ENCODE measurements at places on chromosomes 11 and 22. TPM values are rescaled to one million over a fixed set of nuclear protein-coding genes. Genes with fewer than 3 reads are reported as not detected.
A peak's percentile ranks its signal among the peaks of the same experiment; 100 is the strongest.

DNA sequence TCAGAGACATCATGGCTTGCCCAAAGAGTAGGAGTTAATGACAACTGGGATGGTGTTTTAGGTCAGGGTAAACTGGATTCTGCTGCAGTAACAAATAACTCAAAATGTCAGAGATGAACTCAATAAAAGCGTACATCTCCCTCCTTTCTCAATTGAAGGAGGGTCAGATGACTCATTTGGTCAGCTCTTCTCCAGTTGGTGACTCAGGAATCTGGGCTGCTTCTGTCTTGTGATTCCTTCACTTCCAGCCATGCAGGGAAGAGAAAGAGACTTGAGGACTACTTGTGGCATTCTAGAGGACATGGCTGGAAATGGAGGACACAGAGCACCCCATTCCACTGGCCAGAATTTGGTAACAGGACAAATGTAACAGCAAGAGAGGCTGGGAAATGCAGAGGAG is 3.2 kb upstream of the SYT13 start:
- peak; percentile 52 for ATAC-seq

DNA sequence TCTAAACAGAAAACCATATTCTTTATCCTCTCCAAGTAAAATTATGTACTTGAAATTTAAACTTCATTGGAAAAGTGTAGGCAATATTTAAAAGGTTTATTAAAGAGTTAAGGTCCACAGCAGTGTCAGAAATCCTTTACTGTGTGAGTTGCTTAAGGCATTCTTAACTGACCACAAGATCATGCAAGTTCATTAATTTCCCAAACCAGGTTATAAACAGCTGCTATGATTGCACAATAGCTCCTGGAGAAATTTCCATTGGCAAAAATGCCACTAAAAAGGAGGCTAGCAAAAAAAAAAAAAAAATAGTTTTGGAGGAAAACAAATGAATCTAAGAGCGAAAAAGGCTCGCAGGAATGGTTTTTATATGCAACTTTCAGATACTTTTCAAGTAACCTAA is 106.2 kb downstream of the ETS1 start:
- no peak for ATAC-seq

DNA sequence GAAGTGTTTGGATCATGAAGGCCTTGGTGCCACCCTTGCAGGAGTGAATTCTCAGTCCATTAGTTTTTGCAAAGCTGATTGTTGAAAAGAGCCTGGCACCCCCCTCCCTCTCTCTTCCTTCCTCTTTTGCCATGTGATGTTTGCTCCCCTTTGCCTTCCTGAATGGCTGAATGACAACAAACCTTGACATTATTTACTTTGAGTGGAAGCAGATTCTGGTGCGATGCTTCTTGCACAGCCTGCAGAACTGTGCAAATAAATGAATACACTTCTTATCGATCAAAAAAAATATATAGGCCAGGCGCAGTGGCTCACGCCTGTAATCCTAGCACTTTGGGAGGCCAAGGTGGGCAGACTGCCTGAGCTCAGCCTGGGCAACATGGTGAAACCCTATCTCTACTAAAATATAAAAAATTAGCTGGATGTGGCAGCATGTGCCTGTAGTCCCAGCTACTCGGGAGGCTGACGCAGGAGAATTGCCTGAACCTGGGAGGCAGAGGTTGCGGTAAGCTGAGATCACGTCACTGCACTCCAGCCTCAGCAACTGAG is 2.0 kb upstream of the NARS2 start:
- no peak for ATAC-seq

DNA sequence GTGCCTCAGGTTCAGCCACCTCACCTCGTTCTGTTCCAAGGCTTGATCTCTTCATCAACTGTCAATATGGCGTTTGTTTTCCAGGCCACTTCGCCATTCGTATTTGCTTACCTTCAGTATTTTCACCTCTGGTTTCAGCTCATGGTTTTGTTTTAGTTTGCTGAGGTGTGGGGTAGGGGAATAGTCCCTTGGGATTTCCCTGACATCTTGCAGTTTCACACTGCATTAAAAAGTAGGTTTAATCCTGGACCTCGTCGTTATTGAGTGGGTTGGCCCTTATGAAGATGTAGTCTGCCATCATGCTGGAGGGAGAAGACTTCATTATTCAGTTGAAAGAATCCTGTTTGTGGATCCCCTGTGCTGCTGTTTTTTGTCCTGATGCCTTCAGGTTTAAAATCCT is 46.0 kb downstream of the C11orf91 start:
- ATAC-seq = no peak

The FJX1 gene
- 25.6 TPM for total RNA-seq

The GTSE1 gene
- total RNA-seq = 1.1 TPM

The SERPINH1 gene
- total RNA-seq = 141 TPM

The LUZP2 gene
- total RNA-seq = 5.3 TPM

The TRMT2A gene
- total RNA-seq = 25.7 TPM

The DKK3 gene
- total RNA-seq = 61.5 TPM

The APOL5 gene
- not detected for total RNA-seq
